ENCODE measurements at places on chromosomes 5 and 9.

DNA sequence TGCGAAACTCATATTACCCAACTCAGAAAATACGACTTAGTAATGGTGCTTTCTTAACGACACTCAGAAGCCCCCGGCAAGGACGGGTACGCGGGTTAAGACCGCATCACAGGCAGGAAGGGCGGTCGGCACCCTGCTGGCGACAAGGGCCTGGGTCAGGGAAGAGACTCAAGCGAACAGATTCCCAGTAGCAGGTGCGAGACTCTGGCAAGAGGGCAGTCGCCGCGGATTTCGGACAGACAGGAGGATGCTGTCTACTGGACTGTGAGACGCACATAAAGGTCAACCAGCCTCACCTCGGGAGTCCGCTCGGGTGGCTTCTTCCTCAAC lies 398 bp downstream of the RAPGEF6 start:
- DNase-seq: peak; percentile 28

DNA sequence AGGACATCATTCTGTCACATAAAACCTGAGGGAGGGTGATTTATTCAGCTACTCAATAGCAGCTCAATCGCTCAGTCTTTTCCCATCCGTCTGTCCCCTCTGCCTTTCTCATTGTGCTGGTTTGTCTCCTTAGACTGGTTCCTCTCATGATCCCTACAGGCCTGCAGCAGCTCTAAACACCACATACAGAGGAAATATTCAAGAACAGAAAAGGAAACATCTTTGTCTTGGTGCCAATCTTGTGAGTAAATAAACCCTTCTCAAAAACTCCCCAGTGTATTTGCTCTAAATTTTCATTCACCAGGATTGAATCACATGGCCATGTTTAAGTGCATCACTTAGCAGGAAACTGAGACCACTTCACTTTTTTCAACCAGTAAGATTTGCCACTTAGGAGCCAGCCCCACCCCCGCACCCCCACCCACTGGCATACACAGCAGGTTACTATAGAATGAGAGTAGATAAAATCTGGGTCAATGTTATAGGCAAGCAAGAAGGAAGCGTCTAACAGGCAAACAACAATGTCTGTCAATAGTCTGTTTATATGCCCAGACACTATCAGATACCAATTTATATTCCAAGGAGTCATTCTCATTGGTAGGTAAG lies 895.5 kb upstream of the DMAC1 start:
- no peak for DNase-seq

DNA sequence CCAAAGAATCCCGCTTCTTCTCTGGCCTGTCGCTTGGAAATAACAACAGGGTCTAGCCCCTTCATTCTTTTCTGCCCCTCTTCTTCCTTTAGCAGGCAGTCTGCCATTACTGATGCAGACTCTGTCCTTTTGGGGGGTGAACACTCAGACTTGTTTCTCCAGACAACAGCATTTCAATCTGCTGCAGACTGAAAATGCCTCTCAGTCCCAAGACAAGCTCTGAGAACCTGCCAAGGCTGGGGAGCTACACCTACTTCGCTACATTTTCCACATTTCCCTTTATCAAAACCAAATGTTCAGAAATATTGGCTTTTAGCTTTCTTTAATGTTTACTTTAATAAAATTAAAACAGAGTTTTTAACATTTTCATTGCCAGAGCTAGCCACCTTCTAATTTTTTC lies 152.4 kb downstream of the MPDZ start:
- no peak for DNase-seq

DNA sequence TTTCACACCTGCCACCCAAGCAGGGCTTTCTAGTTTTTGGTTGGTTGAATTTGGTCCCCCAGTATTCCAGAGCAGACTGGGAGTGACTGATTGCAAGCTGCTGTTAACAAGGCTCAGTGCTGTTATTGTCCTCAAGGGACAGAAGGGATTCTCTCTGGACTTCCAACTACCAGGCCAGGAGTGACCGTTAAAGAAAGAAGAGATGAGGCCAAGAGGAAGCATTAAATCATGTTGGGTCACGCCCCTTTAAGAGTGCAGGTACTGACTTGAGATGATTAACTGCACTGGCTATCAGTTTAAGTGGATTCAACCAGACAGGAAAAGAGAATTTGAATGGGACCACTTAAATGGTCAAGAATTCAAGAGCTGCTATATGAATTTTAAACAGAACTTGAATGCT lies 220.8 kb upstream of the PCSK5 start:
- no peak for DNase-seq

- no peak for DNase-seq
Measured at GRCh38 chr5:88785746-88786565, 97.0 kb downstream of the MEF2C start.

- DNase-seq: no peak
Measured at GRCh38 chr9:112000743-112001142, 104.1 kb downstream of the UGCG start.

DNA sequence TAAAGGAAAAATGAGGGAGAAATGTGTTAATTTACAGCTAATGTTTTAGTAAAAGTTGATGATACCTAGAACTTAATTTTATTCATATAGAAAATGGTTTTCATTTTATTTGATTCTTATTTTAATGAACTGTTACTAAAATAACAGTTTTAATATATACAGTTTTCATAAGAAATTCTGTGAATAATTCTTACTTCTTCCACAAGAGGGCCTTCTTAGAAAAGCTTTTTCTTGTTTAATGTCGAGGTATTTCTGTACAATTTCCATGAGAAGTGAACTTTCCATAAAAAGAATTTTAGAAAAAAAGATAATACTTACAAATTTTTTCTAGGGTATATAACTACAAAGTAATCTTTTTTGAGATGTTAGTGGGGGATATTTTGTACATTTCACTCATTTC lies 73.9 kb downstream of the KLF9 start:
- no peak for DNase-seq

- DNase-seq: no peak
Measured at GRCh38 chr9:119273984-119274665, 95.1 kb downstream of the BRINP1 start.

DNA sequence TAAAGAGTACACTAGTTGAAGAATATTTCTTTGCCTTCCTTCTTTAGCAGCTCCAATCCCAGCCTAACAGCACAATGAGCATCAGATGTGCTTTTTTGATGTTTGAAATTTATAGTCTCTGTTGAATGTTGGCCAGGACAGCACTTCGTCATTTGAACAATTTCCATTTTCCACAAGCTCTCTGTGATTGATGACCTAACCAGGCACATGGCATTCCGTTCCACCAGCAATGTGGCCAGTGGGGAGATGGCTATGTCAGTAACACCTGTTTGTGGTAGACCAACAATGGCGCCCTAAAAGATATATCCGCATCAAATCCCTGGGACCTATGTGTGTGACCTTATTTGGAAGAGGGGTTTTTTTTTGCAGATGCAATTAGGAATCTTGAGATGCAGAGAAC lies 66.8 kb downstream of the PALM2AKAP2 start:
- DNase-seq: no peak

DNA sequence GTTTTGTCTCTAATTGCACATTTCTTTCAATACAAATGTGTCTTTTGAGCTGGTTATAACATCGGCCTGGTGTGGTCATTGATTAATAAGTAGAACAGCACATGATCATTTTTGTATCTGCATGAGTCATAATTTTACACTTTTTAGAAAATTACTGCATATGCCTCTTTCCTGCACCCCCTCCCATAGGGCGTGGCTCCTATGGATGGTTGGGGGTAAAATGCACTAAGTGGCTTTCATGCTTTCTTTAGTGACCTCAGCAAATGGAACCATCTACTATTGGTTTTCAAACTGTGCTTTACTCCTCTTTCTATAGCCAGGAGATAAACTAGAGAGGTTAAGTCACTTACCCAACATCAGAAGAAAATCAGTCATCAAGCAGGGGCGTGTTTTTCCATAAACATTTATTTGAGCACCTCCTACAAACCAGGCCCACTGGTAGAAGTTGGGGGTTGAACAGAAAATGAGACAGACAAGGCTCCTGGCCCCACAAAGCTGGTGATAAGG lies 3.8 kb downstream of the ANXA6 start:
- no peak for DNase-seq

- DNase-seq: no peak
Measured at GRCh38 chr9:132447346-132447745, 37.3 kb downstream of the CFAP77 start.

- no peak for DNase-seq
Measured at GRCh38 chr9:134366223-134367031, 40.2 kb downstream of the RXRA start.

DNA sequence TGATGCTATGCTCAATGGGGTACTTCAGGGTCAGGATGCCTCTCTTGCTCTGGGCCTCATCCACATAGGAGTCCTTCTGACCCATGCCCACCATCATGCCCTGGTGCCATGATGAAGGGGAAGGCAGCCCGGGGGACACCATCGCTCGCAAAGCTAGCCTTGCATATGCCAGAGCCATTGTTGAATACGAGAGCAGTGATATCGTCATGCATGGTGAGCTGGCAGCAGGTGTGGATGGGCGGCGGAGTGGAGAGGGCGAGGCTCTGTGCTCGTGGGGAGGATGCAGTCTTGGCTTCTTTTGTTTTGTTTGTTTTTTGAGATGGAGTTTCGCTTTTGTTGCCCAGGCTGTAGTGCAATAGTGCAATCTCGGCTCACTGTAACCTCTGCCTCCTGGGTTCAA lies 17.2 kb upstream of the SPZ1 start:
- DNase-seq: no peak

DNA sequence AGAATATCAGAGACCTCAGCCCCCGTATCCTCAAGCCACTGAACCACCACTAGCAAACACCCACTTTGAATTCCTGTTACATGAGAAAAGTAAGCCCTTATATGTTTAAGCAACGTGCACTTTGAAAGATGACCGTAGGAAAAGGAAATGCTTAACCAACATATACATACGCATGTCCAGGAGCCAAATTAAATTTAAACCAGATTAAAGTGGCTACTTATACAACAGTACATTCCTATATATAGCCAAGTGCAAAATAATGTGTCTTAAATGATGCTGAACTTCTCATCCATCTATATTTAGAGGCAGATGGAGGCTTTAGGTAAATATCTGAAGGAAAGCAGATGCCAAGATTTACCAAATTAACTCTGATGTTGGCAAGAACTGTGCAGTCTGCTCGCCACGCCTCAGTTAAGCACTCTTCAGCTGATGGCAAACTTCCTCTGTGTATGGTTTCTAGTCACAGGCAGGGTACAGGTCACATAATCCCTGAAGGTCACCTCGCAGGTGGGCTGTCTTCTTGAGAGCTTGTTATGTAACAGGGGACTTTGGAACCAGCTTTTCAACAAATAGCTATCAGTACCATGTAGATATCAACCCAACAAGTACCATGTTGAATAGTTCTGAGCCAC lies 8.6 kb downstream of the GCNT4 start:
- no peak for DNase-seq

GRCh38 chr9:87644659-87645058 lies 81.3 kb upstream of the CTSL start:
- DNase-seq: no peak

DNA sequence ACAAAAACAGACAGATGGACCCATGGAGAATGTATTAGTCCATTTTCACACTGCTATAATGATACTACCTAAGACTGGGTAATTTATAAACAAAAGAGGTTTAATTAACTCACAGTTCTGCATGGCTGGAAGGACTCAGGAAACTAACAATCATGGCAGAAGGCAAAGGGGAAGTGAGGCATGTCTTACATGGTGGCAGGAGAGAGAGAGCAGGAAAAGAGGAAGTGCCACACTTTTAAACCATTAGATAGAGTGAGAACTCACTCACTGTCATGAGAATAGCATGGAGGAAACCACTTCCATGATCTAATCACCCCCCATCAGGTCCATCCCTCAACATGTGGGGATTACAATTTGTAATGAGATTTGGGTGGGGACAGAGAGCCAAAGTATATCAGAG lies 808.9 kb downstream of the CDH12 start:
- DNase-seq: no peak

- no peak for DNase-seq
Measured at GRCh38 chr5:169595172-169595820, 11.7 kb downstream of the SPDL1 start.

DNA sequence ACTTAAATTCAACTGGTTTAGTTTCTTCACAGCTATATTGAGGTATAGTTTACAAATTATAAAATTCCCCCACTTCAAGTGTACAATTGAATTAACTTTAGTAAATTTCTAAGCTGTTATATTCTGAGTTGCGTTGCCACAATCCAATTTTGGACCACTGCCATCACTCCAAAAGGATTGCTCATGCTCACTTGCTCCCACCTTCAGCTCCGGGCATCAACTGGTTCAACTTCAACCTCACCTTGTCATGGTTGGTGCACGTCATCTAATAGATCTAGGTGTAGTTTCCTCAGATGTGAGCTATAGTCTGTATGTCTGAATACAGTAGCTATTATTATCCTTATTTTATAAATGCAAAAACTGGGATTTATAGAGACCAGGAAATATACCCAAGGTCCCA lies 942.5 kb upstream of the WWC1 start:
- no peak for DNase-seq

DNA sequence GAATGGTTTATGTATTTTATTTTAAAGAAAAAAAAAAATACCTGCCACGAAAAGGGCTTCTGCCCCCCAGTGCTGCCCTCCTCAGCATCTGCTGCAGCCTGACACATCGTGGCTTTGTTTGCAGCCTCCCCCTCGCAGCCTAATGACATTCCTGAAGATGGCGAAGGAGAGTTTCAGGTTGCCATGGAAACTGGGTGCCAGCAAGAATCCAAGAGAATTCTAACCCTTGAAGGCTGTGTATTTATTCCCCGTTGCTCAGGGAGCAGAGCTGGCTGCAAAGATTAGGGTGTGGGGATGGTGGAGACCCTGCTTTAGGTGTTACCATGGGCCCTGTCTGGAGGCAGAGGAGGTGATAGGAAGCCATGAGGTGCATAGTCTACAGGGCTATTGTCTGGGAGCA lies 126.6 kb downstream of the NSG2 start:
- DNase-seq: no peak

- DNase-seq: no peak
Measured at GRCh38 chr5:1806974-1807373, 5.8 kb downstream of the NDUFS6 start.

GRCh38 chr5:26761045-26761444 lies 277.3 kb downstream of the CDH9 start:
- no peak for DNase-seq

DNA sequence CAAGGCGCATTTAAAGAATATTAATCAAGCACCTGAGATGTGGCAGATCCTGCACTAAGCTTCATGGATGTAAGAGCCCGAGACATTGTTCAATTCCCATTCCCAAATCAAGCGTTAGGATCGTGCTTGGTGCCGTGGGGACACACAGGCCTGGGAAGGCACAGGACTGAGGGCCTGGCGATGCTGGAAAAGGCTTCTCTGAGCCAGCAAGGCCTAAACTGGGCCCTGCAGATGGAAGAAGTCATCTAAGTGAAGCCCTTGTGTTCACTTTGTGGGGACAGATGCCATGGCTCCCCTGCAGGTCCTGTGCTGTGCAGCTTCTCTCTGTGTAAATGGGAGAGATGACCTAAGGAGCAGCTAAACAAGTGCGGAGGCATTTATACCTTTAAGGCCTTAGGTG lies 83.9 kb downstream of the LIFR start:
- no peak for DNase-seq

- DNase-seq: no peak
Measured at GRCh38 chr5:140005145-140005591, 37.9 kb downstream of the NRG2 start.

Data from stimulated activated CD8-positive, alpha-beta memory T cell treated with anti-CD3 and anti-CD28 coated beads, Interleukin-12 subunit alpha, Interleukin-12 subunit beta, amount 100 ng/mL, for 1 hour (primary cell).